ENCODE measurements at places on chromosomes 16 and 17.
A peak's percentile ranks its signal among the peaks of the same experiment; 100 is the strongest.

- no peak for DNase-seq
Measured at GRCh38 chr16:78795433-78795832, 696.0 kb downstream of the WWOX start.

DNA sequence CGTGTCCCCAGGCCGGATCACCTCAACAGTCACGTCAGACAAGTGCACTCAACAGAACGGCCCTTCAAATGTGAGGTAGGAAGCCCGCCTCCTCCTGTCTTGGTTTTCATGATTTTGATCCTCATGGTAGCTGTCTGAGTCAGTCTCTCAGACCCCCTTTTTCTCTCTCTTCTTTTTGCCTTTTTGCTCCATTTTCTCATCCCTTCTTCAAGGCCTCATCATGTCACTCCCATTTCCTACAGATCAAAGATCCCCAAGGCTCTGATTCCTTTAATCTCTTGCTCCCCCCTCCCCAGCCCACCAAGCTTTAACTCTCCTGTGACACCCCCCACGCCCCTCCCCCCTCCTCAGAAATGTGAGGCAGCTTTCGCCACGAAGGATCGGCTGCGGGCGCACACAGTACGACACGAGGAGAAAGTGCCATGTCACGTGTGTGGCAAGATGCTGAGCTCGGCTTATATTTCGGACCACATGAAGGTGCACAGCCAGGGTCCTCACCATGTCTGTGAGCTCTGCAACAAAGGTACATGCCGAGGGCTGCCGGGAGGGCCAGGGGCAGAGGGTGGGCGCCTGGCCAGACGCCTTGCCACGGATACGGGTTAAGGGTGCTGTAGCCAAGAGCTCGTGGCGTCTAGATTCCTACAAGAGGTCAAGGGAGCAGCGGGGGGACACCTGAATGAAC is 2.0 kb downstream of the MAZ start:
- DNase-seq = no peak

DNA sequence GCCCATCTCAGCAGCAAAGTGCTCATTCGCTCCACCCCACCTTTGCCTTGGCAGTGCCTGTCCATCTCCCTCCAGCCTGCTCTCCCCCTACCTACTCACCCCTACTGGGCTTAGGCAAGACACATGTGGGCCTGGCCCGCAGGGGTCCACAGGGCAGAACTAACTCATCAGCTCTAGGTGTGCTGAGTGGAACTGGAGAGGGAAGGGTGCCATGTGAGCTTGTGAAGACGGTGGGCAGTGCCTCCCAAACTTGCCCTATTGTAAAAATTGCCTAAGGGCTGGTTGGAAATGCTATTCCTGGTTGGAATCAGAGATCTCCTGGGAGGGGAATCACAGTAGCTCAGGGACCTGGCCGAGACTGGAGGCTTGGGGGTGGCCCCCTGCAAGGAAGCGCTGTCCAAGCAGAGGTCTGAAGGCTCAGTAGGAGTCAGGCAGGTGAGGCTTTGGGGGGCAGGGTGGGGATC is 29.1 kb upstream of the TNS4 start:
- no peak for DNase-seq

GRCh38 chr16:26606381-26607150 is 460.2 kb upstream of the C16orf82 start:
- no peak for DNase-seq

GRCh38 chr17:218432-219110 is 37.1 kb upstream of the DOC2B start:
- DNase-seq = no peak

GRCh38 chr16:22075776-22076175 is 16.6 kb upstream of the VWA3A start:
- DNase-seq = no peak

GRCh38 chr17:6831661-6832263 is at the start of gene TEKT1:
Gene TEKT1, minus strand, starts transcription at chr17:6831729. Its CDS starts 1,353 bp downstream, at chr17:6830376.
- no peak for DNase-seq

DNA sequence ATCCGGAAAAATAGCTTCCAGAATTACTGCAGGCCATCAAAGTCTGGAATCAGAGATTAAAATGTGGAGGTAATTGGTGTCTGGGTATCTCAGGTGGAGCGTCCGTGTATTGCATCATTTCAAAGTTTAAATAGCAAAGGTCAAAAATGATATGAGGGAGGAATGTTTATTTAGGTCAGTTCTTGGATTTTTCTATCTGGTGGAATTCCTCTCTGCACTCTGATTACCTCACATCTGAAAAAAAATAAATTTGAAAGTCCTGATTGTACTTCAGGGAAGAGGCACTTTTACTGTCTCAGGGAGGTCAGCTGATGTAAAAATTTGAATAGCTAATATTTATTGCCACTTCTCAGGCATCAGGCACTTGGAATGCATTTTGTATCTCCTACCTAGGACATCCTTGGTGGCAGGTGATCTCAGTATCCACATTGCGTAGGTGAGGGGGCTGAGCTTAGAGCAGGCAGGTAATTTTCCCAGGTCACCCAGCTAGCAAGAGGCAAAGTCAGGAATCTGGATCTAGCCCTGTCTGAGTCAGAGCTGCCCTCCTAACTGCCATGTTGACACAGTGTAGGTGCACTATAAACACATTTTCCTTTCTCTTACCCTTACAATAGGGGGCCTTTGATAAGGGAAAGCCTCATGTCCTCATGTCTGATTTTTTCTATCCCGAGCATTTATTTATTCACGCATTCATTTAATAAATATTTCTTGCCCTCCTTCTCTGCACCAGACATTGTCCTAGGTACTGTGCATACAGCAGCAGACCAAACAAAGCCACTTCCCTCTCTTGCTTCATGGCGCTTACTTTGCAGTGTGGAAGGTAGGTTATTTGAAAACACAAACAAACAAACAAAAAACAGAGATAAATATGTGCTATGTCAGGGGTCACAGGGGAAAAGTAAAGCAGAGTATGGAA is 454.3 kb downstream of the HAPSTR1 start:
- DNase-seq = no peak

DNA sequence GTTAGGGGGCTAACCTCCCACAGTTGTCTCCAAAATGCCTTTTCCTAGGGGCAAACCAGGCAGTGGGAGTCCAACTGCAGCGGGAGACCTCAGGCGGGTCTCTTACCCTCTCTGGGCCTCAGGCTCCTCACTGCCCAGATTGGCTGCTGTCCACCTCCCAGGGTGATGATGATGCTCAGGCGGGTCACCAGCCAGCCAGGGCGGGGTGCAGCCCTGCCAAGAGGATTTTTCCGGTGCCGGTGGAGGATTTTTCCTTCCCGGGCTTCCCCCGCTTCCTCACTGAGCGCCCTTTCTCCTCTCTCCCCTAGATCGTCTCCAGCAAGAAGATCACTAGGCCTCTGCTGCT is 22.8 kb downstream of the CPNE2 start:
- DNase-seq = no peak

GRCh38 chr16:71185347-71185746 is 45.2 kb downstream of the HYDIN start:
- no peak for DNase-seq

GRCh38 chr17:60149691-60150582 is at the start of gene CA4:
Gene CA4, plus strand, starts transcription at chr17:60149973. Its CDS starts 62 bp downstream, at chr17:60150035.
- no peak for DNase-seq

DNA sequence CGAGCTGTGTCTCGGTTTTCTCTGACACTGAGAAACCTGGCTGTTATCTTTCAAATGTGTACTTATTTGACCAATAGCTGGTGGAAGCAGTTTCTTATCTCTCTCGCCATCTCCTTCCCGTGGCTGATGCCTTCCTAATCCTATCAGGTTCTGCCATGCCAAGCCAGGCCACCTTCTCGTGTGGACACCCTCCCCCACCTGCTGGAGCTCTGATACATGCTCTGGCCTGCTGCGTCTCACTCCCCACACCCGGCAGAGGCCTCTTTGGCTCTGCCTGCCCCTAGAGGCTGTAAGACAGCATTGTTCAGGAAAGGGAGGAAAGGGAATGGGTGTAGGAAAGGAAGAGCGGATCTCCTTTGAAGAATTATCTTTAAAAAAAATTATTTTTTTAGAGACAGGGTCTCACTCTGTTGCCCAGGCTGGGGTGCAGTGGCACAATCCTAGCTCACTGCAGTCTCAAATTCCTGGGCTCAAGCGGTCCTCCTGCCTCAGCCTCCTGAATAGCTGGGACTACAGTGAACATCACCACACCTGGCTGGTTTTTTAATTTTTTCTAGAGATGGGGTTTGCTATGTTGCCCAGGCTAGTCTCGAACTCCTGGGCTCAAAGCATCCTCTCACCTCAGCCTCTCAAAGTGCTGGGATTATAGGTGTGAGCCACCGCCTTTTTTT is 7.5 kb upstream of the ARMC5 start:
- DNase-seq = peak; percentile 24

- no peak for DNase-seq
Measured at GRCh38 chr16:79563921-79564320, 36.6 kb downstream of the MAF start.

DNA sequence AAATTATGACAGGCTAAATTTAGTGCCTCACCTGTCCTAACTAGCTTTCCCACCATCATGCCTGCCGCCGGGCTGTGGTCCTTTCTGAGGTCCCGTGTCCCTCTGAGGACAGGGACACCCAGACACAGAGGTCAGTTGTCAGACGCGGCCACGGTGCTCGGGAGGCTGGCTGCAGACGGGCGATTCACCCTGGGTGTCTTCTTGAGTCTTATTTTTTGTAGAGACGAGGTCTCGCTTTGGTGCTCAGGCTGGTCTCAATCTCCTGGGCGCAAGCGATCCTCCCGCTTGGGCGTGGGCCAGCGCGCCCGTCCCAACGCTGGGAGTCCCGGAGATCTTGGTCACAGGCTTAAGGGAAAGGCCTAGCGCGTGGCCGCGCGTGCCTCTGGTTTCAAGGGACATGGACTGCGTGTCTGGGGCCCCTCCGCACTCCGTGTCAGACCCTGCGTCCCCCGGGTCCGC is 797 bp upstream of the RAB11FIP3 start:
- no peak for DNase-seq

- no peak for DNase-seq
Measured at GRCh38 chr17:53149316-53149715, 673.4 kb upstream of the KIF2B start.

DNA sequence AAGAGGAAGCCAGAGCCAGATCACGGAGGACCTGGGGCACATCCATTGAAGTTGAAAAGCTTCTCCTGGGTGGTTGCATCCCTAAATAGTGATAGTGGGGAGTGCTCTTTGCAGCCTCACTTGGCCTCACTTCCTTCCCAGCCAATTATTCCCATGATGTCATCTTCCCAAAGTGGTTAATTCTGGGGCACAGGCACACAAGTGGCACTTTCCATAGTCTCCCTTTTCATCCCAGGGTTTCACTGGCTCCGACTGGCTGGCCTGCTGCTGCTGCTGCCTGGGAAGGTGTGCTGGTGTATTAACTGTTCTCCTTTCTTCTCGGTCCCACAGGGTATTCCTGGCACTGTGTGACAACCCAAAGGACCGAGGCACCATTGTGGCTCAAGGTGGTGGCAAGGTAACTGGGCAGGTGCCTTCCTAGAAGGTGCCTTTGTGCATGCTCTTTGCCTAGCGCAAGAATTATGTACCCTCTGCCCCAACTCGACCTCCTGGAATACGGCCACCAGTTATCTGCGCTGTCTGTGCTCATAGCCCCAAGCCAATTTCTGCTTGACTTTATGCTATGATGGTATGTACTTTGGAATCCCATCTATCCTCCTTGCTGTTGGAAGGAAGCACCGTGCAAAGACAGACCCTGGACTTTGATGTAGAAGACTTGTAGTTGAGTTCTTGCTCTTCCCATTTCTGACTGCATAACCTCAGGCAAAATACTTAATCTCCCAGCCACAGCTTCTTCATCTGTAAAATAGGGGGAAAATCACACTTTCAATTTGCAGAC is 18.4 kb downstream of the SLC35G3 start:
- DNase-seq = no peak

- no peak for DNase-seq
Measured at GRCh38 chr16:51167170-51167895, 16.3 kb upstream of the SALL1 start.

GRCh38 chr17:81406117-81406953 is 11.1 kb downstream of the BAHCC1 start:
- DNase-seq = no peak

DNA sequence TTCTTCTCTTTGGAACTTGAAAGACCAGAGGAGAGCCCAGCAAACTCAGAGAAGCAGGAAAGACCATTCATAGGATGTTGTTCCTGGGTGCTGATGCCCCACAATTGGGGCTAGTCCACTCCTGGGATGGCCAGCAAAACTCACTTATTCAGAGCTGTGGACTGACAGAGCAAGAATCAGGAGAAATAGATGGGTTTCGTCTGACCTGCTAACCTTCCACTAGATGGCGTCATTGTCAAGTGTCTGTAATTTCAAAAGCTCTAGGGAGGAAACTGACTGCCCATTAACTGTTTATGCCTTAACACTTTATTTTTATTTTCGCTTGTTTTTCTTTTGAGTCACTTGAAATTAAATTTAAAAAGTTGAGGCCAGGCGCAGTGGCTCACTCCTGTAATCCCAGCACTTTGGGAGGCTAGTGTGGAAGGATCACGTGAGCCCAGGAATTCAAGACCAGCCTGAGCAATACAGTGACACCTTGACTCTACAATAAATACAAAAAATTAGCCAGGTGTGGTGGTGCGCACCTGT is 28.7 kb upstream of the MILR1 start:
- DNase-seq = peak; percentile 90

DNA sequence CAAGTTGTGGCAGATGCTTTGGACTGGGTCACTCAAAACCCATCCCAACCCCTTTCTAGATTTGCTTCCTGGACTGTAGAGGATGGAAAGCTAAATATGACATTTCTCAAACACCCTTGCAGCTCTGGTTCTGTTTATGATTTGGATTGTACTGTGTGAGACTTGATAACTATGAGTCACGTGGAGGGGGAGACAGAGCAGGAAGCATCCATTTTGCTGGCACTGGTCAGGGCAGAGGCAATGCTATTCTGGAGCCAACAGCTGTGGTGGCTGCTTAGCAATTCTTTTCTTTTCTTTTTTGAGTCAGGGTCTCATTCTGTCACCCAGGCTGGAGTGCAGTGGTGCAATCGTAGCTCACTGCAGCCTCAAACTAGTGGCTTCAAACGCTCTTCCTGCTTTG is 13.6 kb upstream of the TERF2 start:
- no peak for DNase-seq
